ENCODE measurements at places on chromosomes 1 and 21. TPM values are rescaled to one million over a fixed set of nuclear protein-coding genes. Genes with fewer than 3 reads are reported as not detected.
A peak's percentile ranks its signal among the peaks of the same experiment; 100 is the strongest.

The S100A9 gene
- not detected for total RNA-seq

DNA sequence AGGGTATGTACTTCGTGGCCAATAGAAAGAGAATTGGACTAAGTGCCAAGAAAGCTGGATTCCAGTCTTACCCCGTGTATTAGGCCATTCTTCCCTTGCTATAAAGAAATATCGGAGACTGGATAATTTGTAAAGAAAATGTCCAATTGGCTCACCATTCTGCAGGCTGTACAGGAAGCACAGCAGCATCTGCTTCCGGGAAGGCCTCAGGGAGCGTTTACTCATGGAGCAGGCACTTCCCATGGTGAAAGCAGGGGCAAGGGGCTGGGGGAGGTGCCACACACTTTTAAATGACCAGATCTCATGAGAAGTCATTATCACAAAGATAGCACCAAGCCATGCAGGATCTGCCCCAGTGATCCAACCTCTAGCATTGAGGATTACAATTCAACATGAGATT is 7.8 kb upstream of the AMIGO1 start:
- DNase-seq = no peak

DNA sequence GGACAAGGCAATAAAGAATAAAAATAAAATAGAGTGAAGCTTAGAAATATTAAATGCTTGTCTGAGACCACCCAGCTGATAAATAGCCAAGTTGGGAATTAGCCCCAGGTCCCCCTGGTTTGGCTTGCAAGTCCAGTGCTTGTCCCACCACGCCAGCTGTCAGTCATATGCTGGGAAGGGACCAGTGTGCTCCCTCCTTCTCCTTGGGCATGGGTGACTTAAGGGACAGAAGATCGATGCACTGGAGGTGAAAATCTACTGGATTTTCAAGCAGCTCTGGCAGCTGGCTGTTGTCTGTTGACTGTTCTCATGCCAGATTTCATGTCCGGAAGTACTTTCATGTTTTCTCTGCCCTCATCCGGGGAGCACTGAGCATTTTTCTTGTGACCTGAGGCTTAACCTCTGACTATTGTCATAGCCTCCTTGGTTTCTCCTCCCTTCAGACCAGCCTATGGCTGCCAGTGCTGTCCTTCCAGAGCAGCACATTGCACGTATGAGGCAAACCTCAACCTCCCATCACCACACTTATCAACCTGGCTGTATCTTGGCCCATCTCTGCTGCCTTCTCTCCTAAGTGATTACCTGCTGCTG is 12.4 kb downstream of the LMOD1 start:
- DNase-seq = no peak

- peak; percentile 72 for DNase-seq
Measured at GRCh38 chr1:192474080-192474683, 101.4 kb upstream of the RGS1 start.

Measured in A673 (cell line).